ENCODE measurements at places on chromosomes 5 and 9. TPM values are rescaled to one million over a fixed set of nuclear protein-coding genes. Genes with fewer than 3 reads are reported as not detected.

- no peak for DNase-seq
Observed at GRCh38 chr5:54902791-54903473, 82.5 kb downstream of the ESM1 start.

Gene PDLIM4
- 31.0 TPM for total RNA-seq

GRCh38 chr9:21750021-21750735 lies 52.3 kb upstream of the MTAP start:
- DNase-seq = peak; percentile 42

- no peak for DNase-seq
Observed at GRCh38 chr9:78685471-78685870, 388.5 kb downstream of the PSAT1 start.

Gene PLCXD3
- 0.51 TPM for total RNA-seq

- peak; percentile 80 for DNase-seq
Observed at GRCh38 chr5:36692791-36693763, 86.7 kb downstream of the SLC1A3 start.

DNA sequence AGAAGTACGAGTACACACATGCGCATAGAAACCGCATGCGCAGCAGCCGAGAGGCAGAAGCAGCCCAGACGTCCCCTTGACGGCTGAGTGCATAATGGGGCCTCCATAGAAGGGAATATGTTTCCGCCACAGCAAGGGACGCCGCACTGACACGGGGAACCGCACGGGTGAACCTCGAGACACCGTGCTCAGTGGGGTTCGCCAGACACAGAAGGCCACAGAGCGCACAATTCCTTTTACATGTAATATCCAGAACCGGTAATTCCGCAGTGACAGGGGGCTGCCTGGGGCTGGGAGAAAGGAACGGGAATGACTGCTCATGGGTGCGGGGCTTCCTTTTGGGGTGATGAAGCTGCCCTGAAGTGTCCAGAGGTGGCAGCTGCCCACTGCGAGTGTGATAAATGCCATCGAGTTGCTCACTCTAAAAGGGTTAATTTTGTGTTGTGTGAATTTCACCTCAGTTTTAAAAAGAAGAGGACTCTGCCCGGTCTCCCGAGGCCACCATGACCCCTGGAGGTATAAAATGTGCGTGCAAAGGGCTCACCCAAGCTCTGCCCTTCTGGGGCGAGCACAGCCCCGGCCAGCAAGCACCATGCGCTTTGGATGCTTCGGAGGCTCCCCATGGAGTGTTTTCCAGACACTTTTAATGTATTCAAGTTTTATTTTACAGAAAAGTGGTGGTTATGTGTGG lies 29.7 kb downstream of the MRPL36 start:
- DNase-seq = no peak

- no peak for DNase-seq
Observed at GRCh38 chr5:169009123-169009522, 291.8 kb downstream of the SLIT3 start.

Gene SLC45A2
- 0.09 TPM for total RNA-seq

GRCh38 chr5:146409054-146409671 lies 38.0 kb upstream of the TCERG1 start:
- DNase-seq = peak; percentile 3

- peak; percentile 62 for DNase-seq
Observed at GRCh38 chr9:81814794-81815464, 113.3 kb upstream of the SPATA31D4 start.

DNA sequence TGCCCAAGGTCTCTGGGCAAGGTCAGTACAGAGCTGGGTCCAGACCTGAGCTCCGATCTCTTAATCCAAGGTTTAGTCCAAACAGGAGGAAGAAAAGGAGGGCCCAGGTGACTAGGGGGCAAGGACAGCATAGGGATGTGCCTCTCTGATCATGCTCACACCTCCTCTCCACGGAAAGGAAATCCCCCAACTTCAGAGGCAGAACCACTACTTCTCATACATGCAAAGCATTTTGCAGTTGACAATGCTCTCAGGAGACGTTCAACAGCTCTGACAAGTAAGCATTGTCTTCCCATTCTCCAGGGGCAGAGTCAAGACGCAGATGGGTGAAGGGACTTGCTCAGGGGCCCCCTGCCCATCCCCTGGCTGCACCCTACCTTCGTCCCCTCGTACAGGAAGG lies 8.7 kb upstream of the CORO2A start:
- DNase-seq = no peak

Gene MED22
- 17.7 TPM for total RNA-seq

- no peak for DNase-seq
Observed at GRCh38 chr9:75105019-75105540, 16.8 kb downstream of the OSTF1 start.

Gene TAF11L10
- not detected for total RNA-seq

Gene BTNL3
- not detected for total RNA-seq

GRCh38 chr5:72921886-72922285 lies 34.0 kb upstream of the FCHO2 start:
- no peak for DNase-seq

- no peak for DNase-seq
Observed at GRCh38 chr5:112023766-112024165, 266.8 kb upstream of the NREP start.

GRCh38 chr5:169422087-169422486 lies 121.1 kb upstream of the SLIT3 start:
- no peak for DNase-seq

- DNase-seq = no peak
Observed at GRCh38 chr9:97413462-97413861, 1.6 kb downstream of the TDRD7 start.

DNA sequence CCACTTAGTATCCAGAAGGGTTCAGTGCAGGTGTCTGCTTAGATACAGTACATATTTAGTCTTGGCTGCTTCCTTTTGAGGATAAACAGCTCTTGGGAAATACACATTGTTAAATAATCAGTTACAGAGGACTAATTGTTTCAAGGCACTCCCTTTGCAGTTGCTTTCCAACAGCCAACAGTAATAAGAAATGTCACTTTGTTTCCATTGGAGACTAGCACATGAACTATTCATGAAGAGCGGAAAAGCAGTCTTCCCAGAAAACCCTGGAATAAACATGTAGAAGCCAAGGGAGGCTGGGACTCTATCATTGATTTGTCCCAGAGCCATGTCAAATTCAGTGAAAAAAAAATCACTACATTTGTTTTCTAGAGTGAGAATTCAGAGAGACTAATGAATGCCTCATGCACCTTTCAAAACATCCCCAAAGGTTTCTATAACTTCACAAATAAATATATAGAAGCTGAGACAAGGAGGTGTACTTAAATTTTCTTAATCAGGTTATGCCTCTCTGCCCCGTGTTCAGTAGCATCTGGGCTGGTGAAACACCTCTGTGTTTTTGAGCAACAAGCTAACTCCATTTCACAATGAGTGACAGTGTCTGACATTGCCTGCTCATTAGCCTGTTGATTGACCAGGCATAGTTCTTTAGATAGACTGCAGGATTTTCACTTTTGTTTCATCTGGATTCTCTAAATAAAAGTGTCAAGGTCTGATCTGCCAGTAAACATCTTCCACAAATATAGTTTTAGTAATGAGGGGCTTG lies 271.5 kb downstream of the ARRDC3 start:
- DNase-seq = no peak

- no peak for DNase-seq
Observed at GRCh38 chr5:1139331-1140170, 27.7 kb upstream of the SLC12A7 start.

GRCh38 chr9:117938086-117938485 lies 233.9 kb downstream of the TLR4 start:
- DNase-seq = no peak

GRCh38 chr5:31846934-31847333 lies 208.0 kb downstream of the PDZD2 start:
- no peak for DNase-seq

DNA sequence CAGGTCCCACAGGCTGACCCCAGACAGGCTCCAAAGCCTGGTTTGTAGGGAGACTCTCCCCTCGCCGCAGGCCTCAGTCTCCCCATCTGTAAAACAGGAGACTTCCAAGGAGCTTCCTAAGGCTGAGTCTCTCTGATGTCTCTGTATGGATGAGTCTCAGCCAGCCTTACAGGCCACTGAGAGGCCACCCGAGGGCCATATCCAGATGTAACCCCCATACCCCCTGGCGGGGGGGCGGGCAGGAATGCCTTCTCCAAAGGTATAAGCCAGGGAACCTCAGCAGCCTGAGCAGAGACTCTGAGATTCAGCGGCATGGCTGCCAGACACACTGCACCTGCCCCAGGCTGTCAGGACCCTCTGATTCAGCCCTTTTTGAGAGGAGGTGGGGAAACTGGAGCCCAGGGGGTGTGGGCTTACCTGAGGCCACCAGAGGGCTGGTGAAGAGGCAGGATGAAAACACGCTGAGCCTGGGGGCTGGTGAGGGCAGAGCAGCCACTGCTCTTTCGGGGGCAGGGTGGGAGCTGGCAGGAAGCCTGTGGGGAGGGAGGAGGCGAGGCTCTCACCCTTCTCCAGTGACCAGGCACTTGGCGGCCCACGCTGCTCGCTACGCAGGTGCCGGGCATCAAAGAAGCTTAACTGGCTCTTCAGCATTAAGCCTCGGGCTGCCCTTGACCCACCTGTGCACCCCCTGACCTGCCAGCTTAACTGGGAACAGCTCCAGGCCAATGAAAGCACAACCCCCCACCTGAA lies 5.5 kb upstream of the SUSD3 start:
- no peak for DNase-seq

Gene ADGRD2
- total RNA-seq = not detected

GRCh38 chr9:114594136-114594535 lies 6.6 kb downstream of the ATP6V1G1 start:
- no peak for DNase-seq

DNA sequence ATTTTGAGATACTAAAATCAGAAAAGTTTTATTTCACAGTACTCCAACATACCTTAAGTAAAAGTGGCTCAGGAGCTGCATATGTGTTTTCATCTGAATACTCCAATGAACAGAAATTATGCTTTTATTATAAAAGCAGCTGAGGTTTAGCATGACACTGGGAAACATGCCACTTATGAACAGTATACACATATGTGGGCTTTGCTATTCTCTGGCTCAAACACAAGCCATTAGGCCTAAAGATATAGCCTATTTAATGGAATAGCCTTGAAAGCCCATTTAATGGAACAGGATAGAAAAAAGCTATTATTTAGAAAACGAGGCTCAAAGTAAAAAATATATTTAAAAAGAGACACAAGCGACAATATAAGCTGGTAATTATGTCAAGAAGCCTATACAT lies 74.1 kb downstream of the SLC38A9 start:
- no peak for DNase-seq

DNA sequence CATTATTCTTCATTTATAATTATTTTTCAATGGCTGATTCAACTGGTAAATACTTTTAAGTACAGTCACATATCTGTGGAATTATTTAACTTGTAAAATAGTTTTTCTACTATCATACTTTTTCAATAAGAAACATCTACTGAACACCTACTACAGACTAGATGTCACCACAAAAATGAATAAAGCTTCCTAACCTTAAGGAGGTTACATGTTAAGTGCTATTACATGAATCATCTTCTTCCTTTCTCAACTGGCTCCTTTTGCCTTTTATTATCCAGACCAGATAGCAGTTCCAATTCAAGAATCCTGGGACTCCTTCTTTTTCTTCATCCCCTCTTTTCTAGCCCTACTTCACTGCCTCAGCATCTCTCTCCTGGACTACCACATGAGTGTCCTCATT lies 4.7 kb downstream of the PGGT1B start:
- DNase-seq = no peak
